Activated naive CD4-positive, alpha-beta T cell (primary cell): ENCODE measurements at places on chromosomes 5 and 9.

- DNase-seq: no peak
Measured at GRCh38 chr9:120545701-120546550, 34.0 kb downstream of the CDK5RAP2 start.

GRCh38 chr9:72635197-72635596 is 113.8 kb downstream of the TMC1 start:
- DNase-seq: no peak

- DNase-seq: no peak
Measured at GRCh38 chr9:114507726-114508125, 2.5 kb upstream of the WHRN start.

DNA sequence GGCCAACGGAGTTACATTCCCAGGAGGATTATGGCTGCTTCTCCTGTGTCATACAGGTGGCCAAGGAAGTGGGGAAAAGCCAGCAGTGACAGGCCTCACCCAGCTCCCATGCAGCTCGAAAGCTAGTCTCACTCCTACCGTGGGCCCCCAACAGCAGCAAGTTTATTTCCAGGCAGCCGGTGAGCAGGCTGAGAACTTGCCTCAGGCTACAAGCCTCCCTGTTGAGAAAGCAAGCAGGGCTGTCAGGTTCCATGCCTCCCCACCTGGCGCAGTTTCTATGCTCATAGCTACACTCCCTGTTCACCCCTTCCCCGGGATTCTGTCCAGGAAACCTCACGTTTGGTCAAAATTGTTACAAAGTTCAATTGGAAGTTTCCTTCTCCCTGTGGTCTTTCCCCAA is 27.5 kb upstream of the DNAH5 start:
- DNase-seq: no peak

GRCh38 chr9:87889882-87890252 is 7.2 kb downstream of the SPATA31E1 start:
- DNase-seq: no peak

DNA sequence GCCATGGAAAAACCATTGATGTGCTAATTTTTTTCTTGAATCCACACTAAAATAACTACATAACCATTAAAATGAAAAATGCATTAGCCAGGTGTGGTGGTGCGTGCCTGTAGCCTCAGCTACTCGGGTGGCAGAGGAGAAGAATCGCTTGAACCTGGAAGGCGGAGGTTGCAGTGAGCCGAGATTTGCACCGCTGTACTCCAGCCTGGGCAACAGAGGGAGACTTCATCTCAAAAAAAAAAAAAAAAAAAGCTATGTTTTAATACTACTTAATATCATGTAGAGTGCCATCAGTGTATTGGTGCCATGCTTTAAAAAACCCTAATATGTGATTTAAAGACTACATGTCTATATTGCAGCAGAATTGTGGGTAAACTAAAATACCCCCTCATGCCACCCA is 58.9 kb downstream of the NDFIP1 start:
- no peak for DNase-seq

DNA sequence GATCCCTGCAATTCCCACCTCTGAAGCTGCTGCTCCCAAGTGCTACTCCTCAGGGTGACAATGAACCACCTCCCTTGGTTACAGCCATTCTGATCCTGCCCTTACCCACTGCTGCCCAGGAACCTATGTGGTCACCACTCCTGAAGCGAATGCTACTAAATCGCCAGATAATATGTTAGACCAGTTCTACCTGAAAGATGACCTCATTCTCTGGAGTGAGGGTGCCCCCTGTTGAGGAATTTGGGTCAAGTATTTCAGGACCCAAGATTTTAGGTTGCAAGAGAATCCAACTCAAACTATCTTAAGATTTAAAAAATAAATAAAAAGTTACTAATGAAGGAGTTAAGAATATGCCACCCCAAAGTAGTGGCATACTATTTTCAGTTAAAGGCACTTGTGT is 5.8 kb upstream of the SNAPC3 start:
- no peak for DNase-seq

DNA sequence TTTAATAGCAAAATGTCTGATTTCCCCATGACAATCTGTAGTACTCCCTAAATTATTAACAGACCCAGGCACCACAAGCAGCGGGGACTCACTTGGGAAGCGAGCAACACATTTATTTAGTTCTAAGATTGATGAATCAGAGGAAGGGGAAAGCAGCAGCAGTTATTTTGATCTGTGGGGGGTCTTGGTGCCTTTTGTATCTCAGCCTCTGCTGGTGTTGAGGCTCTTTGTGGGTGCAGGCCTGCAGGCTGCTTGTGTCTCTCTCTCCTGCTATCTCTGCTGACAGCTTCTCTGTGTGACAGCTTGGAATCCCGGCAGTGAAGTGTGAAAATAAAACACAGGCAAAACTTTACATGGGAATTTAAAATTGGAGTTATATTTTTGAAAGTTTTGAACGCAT is 878.2 kb upstream of the DMAC1 start:
- DNase-seq: no peak

- DNase-seq: no peak
Measured at GRCh38 chr5:35182910-35183535, 47.3 kb downstream of the PRLR start.

- DNase-seq: no peak
Measured at GRCh38 chr5:43619380-43619779, 16.4 kb downstream of the NNT start.

DNA sequence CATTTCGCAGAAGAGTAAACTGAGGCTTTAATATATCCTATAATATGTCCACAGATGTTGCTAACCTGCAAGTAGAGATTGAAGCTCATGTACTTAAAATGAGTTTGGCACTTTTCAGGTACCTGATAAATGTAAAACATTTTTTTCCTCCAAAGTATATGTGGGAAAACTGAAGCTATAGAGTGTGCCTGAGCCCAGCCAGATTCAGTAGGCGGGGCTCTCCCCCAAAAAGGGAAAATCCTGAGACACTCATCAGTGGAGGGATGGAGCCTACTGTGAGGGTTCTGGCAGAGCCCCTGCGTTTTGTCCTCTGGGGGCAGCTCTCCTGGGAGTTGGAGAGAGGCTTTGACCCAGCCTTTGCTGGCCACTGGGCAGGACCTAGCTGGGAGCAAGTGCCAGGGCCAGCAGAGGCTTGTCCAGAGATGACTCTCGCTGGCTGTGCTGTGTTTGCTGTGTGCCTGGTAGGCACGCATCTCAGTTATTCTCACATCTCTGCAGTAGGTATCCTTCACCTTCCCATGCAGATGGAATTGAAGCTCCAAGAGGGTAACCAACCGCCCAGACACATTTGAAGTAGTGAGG is 81.1 kb upstream of the SPRY4 start:
- DNase-seq: no peak

DNA sequence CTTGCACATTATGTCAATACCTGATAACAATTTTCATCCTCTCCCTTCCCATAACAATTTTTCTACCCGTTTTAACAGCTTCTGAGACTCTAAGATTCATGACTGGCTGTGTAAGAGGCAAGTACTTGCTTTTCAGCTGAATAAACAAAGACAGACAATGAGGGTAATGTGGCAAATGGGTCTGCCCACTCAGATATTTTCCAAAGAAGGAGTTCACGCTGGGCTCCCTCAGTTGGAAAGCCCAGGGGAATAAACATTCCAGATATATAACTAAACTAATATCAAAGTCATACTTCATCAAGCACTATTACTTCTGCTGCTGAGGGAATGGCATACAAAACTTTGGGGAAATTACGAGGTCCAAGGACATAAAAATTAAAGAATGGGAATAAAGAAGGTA is 24.4 kb downstream of the MEGF9 start:
- no peak for DNase-seq

DNA sequence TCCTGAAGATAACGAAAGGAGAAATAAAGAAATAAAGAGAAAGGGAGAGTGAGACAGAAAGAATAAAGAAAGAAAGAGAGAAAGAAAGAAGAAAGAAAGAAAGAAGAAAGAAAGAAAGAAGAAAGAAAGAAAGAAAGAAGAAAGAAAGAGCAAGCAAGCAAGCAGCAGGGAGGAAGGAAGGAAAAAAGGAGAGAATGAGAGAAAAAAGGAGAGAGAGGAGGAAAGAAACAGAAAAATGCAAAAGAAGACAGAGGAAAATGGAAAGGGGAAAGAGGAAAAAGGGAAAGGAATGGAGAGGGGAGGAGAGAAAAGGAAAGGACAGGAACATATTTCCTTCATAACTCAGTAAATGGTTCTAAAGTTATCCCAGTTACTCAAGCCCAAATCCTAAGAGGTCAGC is 978.8 kb upstream of the CDH9 start:
- DNase-seq: no peak

DNA sequence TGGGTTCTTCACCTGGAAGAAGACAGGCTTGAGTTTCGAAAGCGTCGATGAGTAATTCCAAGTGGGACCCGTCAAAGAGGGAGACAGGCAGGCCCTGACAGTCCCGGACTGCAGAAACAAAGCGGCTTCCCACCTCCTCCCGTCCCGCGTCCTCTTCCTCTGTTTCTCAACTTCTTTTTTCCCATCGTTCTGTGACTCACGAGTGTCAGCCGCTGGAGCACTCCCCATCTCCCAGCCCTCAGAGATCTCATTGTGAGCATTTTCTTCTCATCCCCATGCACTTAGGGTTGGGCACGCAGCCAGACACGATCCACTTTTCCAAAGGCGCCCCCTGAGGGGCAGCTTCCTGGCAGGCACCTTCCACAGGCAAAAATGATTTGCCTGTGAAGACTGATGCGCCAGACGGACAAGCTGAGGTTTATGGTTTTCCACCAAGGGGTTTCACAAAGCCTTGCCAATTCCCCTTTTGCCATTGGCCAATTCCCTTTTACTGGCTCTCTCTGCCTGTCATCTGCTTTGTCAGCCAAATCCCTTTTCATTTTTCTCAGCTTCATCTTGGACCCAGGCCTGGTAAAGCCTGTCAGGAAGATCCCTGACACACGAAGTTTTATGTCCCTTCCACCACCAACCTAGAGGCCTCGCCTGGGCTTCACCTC is 86.5 kb upstream of the ANKRD55 start:
- no peak for DNase-seq

GRCh38 chr9:123742009-123742767 is 187.7 kb downstream of the DENND1A start:
- no peak for DNase-seq

DNA sequence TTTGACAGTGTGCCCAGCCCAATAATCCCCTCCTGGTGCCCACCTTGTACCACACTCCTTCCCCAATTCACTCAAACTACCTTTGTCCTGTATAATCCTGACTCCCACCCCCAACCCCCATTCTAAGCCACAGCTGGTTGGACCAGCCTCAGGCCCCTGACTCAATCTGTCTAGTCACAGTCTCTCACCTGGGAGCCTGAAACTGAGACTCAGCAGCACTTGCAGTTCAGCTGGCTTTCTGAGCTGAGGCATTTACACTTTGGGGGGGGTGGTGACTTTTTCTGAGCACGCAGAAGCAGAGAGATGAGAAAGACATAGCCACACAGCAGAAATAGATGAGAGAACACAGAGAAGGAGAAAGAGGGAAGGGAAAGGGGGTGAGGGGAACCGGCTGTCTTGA is 247.3 kb downstream of the MAN2A1 start:
- DNase-seq: no peak

- DNase-seq: no peak
Measured at GRCh38 chr9:134891053-134891452, 10.4 kb downstream of the FCN2 start.

GRCh38 chr5:172757394-172758010 is 13.5 kb downstream of the DUSP1 start:
- no peak for DNase-seq

DNA sequence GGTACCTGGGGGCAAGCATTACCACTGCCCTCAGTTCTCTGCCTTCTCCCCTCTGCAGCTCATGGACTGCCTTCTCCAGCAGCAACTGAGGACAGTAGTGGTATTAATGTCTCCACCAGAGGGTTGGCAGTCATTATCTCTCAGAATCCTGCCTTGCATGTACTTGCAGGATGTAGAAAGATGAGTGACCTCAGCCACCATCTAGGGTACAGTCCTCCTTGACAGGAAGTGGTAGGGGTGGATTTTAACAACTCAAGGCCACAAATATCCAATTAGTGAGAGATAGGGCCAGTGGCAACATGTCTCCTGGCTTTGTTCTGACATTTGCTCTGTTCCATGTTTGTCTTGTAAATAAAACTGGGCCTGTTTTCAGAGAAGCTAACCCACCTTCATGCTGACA is 47.2 kb downstream of the F2R start:
- no peak for DNase-seq

DNA sequence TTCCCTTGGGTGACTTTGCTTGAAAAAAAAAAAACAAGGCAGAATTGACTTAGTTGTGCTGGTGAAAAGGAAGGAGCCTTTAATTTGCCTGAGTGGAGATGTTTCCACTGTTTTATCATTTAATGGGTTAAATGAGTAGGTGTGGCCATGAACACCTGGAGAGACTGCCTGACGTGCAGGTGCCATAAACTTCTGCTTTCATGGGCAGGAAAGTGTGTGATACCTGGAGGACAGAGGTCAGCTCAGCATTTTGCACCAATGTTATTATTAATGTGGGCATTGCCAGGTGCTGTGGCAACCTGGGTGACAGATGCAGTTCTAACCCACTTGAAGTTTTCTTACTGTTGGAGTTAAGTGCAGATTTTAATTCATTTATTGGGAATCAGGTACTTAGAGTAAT is 145.4 kb downstream of the CD180 start:
- no peak for DNase-seq

GRCh38 chr5:157766902-157767301 is 23.4 kb downstream of the LSM11 start:
- no peak for DNase-seq

- DNase-seq: no peak
Measured at GRCh38 chr5:174901336-174901735, 177.0 kb downstream of the MSX2 start.

GRCh38 chr9:136043441-136043991 is 51.6 kb downstream of the NACC2 start:
- DNase-seq: no peak

DNA sequence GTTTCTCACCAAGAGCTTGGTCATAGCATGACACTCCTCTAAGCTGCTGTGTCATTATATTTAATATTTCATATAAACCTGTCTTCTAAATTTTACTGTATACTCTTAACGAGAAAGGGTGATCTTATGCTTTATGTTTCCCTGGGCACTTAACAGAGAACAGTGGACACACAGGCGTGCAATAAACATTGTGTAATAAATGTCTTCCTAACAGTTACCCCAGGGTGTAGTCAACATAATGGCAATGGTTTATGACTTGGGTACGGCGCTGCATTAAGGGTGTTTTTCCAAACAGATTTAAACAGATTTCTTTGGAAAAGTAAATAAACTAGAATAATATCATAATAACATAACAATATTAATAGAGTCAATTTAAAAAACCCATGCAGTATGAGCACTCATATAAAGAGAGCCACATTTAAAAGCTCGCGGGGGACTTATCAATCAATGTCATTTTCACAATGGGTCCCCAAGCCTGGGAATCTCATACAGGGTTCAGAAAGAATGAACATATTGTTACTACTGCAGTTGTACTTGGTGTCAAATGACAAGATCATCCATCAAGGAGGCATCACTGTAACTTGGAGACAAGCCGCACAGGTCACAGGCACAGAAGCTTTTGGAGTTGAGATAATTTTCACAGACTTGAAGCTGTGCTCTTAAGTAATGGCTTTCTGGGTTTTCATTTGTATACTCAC is 376.4 kb downstream of the CTNND2 start:
- DNase-seq: no peak

DNA sequence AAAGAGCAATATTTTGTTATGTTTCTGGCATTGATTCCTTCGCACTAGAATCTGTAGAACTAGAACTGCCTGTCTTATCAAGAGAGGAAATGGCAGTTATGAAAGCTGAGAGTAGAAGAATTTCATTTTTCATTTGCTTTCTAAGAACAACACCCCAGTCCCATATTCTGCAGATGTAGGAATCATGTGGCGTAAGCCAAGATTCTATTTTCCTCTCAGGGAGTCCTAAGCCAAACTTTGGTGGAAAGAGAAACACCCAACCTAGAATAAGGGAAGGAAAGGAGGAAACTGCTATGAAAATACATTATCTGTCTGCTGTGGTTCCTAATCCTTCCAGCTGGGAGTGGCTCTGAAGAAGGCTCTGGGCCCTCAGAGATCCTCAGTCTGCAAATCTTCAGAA is 1176.9 kb upstream of the C9orf72 start:
- DNase-seq: no peak
